Mesenteric fat pad (tissue), 1 donor: ENCODE measurements at places on chromosomes 11 and 22. TPM values are rescaled to one million over a fixed set of nuclear protein-coding genes. Genes with fewer than 3 reads are reported as not detected.

GRCh38 chr11:87260811-87261210 lies 223.1 kb downstream of the TMEM135 start:
- no peak for DNase-seq

GRCh38 chr11:120317689-120318480 lies 7.2 kb upstream of the TLCD5 start:
- no peak for DNase-seq

DNA sequence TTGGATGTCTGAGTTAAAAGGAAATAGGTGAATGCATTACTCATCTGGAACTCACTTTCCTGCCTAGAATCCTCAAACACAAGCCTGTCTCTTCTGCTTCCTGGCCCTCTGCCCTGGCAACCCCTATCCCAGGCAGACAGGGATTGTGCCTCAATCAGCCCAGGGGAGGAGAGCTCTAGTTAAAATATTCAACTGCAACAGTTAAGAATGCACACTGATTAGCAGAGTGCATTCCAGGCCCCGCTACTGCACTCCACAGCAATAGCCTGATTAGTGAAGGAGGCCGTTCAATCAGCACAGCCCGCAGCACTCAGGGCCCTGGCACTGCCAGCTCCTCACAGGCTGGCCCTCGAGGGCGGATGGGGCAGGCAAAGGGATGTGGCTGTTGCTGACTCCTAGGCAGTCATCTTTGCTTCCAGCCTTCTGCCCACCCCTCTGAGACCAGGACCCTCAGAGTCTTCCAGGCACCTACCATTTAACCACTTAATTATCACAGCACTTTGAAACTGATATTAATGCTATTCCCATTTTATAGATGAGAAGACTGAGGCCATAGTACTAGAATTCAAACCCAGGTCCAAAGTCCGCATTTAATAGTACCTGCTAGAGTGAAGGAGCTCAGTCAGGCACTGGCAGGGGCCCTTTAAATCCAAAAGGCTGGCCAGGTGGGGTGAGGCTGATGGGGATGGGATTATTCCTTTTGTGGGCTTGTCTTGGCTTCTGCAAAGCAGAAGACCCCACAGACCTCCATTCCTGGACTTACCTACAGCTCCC lies 435.3 kb downstream of the SOX6 start:
- peak; percentile 82 for DNase-seq

DNA sequence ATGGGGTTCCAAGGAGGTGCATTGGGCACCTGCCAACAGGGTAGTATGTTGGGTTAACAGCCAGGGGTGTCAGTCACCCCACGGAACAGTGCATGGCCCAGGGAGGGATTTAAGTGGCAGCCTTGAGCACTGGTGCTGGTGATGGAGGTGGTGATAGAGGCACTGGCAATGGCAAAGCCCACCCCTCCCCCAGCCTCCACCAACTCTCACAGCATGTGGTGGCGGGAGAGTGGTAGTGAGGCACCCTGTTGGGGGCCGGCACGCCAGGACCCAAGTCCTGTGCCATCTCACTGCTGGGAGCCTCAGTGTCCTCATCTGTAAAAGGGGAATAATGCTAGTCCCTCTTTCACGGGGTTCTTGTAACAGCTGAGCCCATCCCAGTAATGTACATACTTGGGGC lies 81.5 kb downstream of the MPPED1 start:
- DNase-seq: no peak

- no peak for DNase-seq
Observed at GRCh38 chr11:64801158-64801464, 1.9 kb downstream of the MAP4K2 start.

- DNase-seq: no peak
Observed at GRCh38 chr11:92409355-92409754, 184.7 kb downstream of the FAT3 start.

DNA sequence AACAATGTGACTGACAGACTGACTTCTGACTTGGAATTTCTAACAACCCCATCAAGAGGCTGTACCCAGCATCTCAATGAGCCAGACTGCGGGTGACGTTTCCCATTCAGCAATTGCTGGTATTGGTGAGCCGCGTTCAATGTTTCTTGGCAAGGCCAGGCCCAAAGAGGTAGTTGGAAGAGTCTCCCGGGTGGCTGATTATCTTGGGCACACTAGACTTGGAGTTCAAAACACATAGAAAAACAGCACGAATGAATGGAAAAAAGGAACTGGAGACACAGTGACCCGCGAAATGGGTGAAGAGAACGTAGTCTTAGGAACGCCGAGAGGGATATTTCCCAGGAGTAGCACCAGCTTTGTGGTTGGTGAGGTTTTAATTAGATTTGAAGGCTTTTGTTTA lies 115.7 kb downstream of the RPS6KA4 start:
- peak; percentile 64 for DNase-seq

DNA sequence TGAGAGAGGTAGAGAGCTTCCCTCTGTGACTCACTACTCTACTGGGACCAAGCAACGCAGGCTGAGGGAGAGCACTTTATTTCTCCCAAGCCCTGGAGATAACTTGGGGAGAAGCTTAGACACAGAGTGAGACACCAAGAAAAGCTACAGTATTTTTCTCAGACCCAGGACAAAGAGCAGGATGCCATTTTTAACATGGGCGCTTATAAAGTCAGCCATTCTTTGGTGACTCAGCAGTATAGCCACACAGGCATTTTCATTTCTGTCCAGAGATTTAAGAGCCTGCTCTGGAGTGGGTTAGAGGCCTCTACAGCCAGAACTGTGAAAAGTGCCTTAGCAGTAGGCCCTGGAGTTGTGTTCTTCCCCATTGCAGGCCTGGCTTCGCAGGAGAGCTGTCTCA lies 55.0 kb upstream of the GLYAT start:
- no peak for DNase-seq

GRCh38 chr11:2489083-2489482 lies 44.3 kb downstream of the KCNQ1 start:
- no peak for DNase-seq

GRCh38 chr11:32396331-32396730 lies 39.0 kb downstream of the WT1 start:
- DNase-seq: no peak

- no peak for DNase-seq
Observed at GRCh38 chr11:131217313-131218310, 152.8 kb upstream of the NTM start.

DNA sequence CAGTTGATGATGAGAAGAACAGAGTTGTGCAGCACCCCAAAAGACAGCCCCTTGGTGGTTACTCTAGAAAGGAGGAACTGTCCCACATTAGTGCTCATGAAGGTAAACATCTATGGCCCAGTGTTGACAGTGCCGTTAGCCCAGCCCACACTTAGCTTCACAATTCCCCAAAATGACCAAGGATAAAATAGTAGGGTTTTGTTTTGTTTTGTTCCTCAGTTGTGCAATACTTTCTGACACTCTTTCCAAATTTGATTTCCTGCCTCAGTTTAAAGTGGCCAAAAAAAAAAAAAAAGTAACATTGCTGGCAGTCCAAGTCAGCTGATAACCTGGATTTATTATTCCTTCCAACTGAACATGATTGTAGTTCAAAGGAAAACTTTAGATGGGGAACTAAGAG lies 269.4 kb downstream of the TMEM135 start:
- DNase-seq: no peak

GRCh38 chr11:123083623-123084029 lies 21.7 kb upstream of the HSPA8 start:
- peak; percentile 89 for DNase-seq

- DNase-seq: no peak
Observed at GRCh38 chr11:94459576-94459975, 34.1 kb downstream of the MRE11 start.

DNA sequence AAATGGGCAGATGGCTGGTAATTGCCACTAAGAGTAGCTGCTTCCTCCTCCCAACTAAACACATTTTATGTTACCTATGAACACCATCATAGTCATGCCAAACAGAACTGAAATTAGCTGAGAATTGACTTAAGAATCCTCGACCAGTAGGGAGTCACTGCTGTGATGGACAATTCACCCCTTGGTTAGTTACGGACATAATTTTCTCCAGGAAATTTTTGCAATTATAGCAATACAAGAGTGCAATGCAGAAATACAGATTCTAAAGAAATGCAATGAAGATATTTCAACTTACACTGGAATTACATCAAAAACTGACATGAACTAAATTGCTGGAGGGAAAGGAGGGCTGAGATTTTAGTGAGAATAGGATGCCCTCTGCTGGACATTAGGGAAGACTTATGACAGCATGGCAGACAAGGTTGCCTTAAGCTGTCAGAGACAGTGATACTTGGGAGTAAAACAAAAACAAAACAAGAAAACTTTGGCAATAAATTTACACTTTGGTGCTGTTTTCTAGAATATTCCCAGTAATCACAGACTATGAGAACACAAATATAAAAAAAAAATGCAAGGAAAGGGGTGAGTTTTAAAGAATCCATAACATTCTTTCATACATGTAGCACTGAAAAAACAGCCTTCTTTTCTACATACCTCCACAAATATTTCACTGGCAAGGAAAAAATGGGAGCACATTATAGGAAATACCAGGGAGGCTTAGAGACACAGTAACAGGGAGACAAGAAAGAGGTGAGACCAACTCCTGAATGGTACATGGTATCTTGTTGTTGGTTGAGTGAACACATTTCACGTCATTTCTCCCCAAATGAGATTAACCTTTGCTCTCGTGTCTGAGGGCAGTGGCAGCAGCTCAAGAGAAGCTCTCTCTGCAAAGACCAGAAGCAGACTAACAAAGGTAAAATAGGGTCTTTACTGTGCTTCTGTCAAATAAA lies 11.2 kb upstream of the PPP2R1B start:
- DNase-seq: no peak

DNA sequence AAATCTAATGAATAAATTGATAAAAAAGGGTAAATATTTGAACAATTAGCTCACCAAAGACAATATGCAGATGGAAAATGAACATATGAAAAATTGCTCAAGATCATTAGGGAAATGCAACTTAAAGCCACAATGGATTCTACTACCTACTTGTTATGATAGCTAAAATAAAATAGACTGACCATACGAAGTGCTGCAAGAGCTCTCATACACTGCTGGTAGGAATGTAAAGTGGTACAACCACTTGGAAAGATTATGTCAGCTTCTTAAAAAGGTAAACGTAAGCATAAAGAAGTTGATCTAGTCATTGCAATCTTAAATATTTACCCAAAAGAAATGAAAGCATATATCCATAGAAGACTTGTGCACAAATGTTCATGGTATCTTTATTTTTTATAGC lies 504.2 kb upstream of the ARHGAP42 start:
- no peak for DNase-seq

- DNase-seq: no peak
Observed at GRCh38 chr11:24574461-24574860, 77.6 kb downstream of the LUZP2 start.

DNA sequence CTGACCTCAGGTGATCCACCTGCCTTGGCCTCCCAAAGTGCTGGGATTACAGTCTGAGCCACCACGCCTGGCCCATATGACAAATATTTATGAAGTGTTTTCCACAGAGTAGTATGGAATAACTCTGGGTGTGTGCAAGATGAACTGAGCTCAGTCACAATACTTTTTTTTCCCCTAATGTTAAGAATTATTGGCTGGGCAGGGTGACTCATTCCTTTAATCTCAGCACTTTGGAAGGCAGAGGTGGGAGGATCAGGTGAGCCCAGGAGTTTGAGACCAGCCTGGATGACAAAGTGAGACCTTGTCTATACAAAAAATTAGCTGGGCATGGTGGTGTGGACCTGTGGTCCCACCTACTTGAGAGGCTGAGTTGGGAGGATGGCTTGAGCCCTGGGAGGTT lies 6.4 kb downstream of the PTPRJ start:
- no peak for DNase-seq

DNA sequence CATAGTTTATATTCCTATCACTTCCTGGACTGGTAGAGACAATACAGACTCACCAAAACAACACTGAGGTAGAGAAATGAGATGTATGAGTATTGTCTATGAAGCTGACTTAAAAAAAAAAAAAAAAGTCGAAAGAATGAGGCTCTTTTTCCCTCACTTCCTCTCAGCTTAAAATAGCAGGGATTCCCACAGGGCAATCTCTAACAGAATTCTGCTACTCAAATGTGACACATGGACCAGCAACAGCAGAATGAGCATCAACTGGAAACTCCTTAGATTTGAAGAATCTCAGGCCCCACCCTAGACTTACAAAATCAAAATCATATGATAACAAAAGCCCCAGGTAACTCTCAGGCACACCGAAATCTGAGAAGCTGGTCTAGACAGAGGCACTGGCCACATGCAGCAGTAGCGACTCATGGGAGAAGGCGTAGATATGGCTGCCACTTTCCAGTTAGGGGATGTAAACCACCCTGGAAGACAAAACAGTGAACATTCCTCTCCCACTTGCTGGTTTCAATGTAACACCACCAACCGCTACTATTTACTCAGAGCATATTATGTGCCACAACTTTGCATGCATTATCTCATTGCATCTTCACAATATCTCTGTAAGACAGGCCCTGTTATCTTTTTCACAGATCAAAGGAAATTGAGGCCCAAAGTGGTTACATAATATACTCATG lies 128.0 kb downstream of the RBFOX2 start:
- no peak for DNase-seq

- DNase-seq: no peak
Observed at GRCh38 chr11:17691976-17692375, 27.4 kb upstream of the MYOD1 start.

DNA sequence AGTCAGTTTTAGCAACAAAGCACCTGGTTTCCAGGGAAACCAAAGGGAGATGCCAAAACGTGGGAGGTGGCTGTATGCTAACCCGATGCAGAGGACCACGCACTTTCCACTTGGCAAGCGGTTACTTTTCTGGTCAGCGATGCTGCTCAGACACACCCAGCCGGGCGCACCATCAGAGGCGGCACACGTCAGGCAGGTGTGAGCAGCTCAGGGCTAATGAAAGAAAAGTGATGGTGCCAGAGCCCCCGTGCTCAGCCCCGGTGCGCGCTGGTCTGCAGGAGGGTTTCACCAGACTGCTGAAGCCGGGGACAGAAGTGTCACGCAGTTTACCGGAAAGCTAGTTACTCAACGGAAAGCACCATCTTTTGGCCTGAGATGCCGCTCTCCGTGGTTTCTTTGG lies 5.7 kb downstream of the LTO1 start:
- peak; percentile 41 for DNase-seq

GRCh38 chr11:11967669-11968510 lies 40.5 kb downstream of the DKK3 start:
- peak; percentile 81 for DNase-seq

GRCh38 chr11:49302360-49302759 lies 94.0 kb upstream of the FOLH1 start:
- no peak for DNase-seq

DNA sequence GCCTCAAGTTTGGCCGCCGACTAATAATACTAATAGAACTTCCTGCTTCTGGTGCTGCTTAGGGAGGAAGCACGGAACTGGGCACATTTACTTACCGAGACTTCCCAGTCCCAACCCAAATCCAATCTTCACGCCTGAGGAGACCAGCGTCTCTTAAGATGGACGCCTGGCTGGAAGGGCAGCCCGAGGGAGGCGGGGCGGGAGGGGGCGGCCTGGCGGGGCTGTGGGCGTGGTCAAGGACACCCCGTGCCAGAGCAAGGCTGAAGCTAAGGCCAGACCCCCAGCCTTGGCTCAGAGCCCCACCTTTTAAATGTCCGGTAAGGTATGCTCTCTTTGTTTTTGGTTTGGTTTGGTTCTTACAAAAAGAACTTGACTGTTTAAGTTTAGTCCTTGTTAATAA lies at the start of gene GDPD4:
Gene GDPD4 (minus strand): TSS at position 177 of the 400 bp plus-strand sequence. CDS start 16,549 bp downstream, outside the sequence.
- no peak for DNase-seq

- DNase-seq: no peak
Observed at GRCh38 chr11:123452794-123453193, 22.7 kb downstream of the GRAMD1B start.

The CBLIF gene
- total RNA-seq: not detected

The LUZP2 gene
- 0.32 TPM for total RNA-seq

The PRR33 gene
- not detected for total RNA-seq

The CLCF1 gene
- 7.7 TPM for total RNA-seq

The VWCE gene
- 7.7 TPM for total RNA-seq

The CYTH4 gene
- 44.7 TPM for total RNA-seq

The OR52N4 gene
- not detected for total RNA-seq

The MIF gene
- total RNA-seq: 319 TPM

The GAB2 gene
- total RNA-seq: 65.1 TPM
